ENCODE measurements at places on chromosomes 11 and 22. TPM values are rescaled to one million over a fixed set of nuclear protein-coding genes. Genes with fewer than 3 reads are reported as not detected.

The MPEG1 gene
- total RNA-seq: 0.05 TPM

The CHEK1 gene
- 111 TPM for total RNA-seq

DNA sequence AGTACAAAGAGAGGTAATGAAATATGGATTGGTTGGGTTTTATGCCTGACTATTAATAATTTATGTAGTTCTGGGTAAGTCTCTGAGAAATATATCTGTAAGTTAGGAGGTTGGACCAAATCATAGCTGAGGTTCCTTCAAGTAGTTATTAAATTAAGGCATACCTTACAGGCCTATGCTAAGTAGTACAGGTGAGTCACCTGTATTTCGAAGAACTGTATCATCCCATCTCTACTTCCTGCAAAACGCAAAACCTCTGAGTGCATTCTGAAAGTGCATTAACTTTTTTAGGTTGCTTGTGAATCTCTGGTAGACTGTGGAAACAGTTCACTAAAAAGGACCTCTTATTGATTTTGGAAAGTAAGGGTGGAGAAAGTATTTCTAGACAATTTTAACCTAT is 37.1 kb downstream of the APOL5 start:
- no peak for DNase-seq

The SCGB1D2 gene
- total RNA-seq: not detected

DNA sequence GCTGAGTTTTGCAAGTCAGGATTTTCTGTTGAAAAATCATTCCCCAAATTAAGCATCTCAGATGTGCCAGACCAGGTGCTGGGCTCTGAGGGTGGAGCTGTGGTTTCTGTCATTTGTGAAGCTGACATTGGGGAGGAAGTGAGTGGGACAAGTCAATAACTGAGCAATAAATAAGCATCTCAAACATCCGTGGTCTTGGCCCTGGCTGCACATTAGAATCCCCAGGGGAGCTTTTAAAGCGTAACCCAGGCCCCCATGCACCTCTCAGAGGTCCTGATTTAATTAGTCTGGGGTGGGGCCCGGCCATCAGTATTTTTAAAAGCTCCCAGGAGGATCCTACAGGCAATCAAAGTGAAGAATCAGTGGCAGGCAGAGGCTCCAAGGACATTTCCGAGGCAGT is 420.0 kb downstream of the MN1 start:
- no peak for DNase-seq

DNA sequence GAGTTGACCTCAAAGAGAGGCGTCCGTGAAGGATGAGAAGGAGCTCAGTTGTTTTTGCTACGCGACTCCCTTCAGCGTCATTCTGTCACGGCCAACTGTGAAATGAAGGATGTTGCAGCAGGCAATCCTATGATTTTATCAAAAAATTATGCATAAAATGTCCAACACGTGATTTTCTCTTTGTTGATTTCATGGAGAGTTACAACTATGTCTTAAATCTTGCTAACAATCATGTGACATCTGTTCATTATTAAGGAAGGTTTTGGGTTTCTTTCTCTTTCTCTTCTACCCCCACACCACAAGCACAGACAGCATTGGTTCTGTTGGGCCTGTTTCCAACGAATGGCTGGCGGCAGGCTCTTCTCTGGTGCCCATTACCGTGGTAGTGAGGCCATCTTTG is 3.7 kb downstream of the KRTAP5-4 start:
- no peak for DNase-seq

GRCh38 chr11:105232021-105232420 is 92.5 kb upstream of the CARD18 start:
- DNase-seq: no peak

- DNase-seq: no peak
Observed at GRCh38 chr11:101277036-101277435, 147.4 kb upstream of the PGR start.

GRCh38 chr11:11963842-11964773 is 44.3 kb downstream of the DKK3 start:
- no peak for DNase-seq

The SLC22A12 gene
- total RNA-seq: not detected

DNA sequence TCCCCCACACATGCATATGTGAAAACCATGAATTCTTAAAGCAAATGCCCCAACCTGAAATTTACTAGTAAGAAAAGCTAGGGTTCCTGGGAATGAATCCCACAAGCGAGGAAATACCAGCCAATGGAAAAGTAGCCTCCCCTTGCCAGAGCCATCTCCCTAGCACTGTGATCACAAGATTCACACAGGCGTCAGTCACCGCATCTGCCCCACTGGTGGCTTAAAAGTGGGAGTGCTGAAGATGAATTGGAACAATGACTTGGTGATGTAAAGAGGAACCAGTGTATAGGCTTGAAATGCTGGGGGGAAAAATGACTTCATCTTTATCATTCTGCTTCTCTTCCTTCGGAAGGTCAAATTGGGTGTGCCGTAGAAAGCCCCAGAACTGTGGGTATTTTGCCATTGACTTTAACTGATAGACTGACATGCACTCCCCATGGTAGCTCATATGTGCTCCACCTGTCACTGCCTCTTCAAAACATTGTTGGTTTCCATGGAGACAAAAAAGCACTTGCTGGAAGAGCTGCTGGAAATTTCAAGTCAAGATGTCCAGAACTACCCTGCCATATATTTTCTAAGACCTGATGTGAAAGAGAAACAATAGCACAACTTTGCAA is 19.2 kb upstream of the ASPHD2 start:
- DNase-seq: no peak

DNA sequence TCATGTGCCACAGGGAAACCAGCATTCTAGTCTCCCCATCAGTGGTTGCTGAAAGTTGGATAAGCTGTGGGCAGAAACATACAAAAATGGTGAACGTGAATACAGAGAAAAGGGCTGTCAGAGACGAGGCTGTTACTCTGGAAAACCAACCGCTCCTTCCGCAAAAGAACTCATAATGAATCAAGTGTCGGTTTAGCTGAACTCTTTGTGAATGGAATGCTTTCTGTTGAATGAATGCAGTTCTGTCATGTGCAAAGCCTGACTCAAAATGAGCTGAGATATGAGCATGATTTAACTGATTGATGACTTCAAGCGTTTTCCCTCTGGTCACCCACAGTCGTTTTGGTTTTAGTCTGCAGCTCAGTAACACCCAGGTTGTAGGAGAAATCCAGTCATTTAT is 298.3 kb downstream of the ETS1 start:
- no peak for DNase-seq

DNA sequence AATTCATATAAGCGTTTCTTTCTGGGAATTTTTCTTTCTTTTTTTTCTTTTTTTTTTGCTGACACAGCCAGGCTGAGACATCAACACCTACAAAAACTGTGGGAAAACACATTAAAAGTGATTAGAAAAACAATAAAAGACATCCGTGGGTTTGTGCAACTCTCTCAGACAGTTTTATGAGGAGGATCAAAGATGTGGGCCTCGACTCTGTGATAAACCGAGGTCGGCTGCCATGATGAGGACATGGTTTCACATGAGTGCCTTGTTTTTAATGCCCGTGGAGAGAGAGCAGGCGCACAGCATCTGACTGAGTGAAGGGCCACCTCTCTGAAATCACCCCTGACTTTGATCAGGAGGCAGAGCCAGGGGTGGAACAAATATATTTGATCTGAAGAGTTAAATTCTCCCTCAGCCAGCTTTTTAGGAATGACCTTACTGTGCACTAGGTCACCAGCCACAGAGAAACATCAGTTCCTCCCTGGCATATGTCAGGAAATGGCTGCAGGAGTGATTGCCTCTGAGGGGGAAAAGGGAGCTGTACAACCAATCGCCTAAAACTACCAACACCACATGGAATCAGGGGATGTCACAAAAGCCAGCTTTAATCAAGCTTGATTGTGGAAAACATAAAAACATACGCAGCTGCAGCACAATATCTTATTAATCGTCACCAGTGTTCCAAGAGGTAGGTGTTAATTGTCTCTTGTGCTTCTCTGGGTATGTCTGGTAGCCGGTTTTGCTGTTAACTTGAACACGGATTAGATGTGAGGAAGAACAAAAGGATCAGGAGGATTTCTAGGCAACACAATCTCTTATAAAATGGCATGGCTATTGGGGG is 164.7 kb downstream of the MAML2 start:
- DNase-seq: no peak

- no peak for DNase-seq
Observed at GRCh38 chr11:133934599-133935550, 21.9 kb downstream of the IGSF9B start.

GRCh38 chr22:25956801-25957200 is 212.5 kb upstream of the SEZ6L start:
- no peak for DNase-seq

The BARX2 gene
- not detected for total RNA-seq

The ASPHD2 gene
- total RNA-seq: 8.1 TPM

GRCh38 chr11:72561856-72562255 is 112.4 kb downstream of the PDE2A start:
- no peak for DNase-seq

DNA sequence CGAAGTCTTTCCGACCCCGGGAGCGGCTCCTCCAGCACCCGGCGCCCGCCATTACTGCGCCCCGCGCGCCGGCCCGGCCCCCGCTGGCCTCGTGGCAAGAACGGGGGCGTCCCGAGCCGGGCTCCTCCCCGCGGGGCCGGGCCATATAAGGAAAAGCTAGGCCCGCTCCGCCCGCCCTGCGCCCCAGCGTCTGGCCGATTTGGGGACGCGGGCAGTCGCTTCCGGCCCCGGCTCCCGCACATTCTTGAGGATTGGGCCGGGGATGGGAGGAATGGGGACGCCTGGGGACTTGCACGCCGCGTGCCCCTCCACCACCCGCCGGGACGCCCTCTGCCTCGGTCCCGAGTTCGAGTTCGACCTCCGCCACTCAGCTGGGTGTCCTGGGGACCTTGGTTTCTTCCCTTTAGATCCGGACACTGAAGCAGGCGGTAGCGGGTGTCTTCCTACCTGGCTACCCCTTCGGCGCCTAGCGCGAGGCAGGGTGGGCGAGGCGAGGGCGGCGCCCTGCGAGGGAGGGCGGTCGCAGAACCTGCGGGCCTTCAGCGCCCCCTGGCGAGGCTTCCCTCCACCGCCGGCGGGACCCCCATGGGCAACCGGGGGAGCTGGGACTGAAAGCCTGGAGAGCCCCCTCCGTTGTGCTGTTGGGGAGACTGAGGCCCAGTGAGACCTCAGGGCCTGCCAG is 3.8 kb downstream of the SMTN start:
- peak; percentile 86 for DNase-seq

DNA sequence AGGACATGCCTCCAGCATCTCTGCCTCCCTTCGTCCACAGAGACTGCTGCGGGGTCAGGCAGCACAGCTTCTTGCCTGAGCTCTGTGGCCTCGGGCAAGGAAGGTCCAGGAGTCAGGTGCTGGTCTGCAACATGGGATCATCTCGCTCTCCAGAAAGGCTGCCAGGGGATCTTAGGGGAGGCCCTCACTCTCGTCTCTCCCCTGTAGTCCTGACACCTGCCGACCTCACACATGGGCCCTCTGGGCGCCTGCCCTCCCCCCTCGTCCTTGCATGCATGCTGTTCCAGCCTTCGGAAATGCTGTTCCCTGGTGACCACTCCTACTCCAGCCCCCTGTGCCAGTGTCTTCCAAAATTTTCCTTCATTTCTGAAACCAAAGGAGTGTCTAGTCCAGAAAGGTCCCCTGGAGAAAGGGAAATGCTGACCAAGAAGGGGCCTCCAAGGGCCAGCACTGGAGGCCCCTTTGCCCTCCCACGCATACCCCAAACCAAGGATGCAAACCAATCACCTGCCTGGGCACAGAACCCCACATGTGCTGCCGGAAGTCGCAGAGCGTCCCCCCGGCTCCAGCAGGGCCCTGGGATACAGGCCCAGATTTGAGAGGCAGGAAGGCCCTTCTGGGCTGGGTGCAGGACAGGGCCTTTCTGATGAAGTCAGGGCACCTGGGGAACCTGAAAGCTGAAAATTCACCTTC is 41.0 kb downstream of the IGF2 start:
- no peak for DNase-seq

DNA sequence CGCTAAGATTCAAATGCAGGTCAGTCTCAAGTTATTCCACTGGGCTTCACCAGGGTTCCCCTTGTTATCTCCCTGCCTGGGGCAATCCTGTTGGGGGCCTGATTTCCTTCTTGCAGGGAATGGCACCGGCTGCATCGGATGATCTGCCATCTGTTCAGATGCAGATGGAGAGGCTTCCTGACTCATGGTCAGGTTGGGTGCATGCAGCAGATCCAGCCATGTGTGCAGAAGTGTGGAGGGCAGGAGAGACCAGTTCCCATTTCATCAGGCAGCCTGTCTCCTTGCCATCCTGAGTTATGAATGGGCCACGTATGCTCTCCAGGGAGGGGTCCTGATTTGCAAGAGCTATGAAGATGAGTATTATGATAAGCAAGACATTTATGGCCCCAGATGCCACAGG is 161.2 kb upstream of the PLET1 start:
- no peak for DNase-seq

DNA sequence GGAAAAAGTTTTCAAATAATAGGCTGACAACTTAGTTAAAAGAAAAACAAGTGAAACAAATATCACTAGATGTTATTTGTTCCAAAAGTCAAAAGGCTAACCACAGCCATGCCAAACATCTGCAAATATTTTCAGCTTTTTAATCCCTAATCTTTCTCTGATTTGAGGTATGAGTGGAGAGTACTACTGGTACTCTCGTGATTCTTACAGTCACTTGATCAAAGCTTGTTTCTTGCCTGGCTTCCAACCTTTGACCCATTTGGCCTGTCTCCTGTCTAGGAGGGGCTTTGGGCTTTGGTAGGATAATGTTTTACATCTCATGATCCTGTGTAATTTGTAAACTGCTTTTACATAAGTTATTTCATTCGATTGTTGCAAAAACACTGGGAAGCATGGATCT is 301.8 kb upstream of the SORL1-AS1 start:
- no peak for DNase-seq

The SEC14L6 gene
- 1.7 TPM for total RNA-seq

DNA sequence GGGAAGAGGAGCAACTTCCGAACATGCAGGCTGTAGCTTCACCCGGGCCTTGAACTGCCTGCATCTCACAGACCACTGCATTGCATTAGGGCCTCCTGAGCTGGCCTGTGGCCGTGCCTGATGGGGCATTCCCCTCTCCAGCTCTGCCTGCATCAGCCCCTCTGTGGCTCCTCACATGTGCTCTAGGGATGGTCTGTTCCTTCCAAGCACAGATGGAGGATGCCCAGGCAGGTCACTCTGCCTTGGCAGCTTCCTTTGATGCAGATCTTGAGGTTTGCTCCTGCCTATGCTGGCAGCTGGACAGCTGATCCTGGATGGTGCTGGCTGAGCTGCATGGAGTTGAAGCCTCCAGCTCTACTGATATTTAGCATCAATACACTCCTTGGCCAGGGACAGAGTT is 28.5 kb downstream of the AMPD3 start:
- DNase-seq: no peak
